ENCODE measurements at places on chromosomes 12 and 14. TPM values are rescaled to one million over a fixed set of nuclear protein-coding genes. Genes with fewer than 3 reads are reported as not detected.

DNA sequence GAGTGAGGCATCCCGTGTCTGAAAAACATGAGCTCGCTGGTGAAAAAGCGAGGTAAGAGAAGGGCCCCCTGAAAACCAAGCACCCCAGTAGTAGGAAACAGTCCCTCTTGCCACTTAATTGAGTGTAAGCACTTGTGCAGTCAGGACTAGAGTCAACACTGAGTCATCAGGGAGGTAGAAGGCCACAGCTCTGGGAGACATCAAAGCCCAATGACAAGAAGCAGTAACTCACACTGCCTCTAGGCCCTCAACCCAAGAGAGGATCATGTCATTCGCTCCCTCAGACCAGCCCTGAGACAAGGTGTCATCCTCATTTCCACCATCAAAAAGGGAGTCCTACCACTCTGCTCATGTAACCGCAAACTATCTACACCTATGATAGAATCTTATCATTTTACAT lies 17.8 kb downstream of the POMT2 start:
- no peak for DNase-seq

DNA sequence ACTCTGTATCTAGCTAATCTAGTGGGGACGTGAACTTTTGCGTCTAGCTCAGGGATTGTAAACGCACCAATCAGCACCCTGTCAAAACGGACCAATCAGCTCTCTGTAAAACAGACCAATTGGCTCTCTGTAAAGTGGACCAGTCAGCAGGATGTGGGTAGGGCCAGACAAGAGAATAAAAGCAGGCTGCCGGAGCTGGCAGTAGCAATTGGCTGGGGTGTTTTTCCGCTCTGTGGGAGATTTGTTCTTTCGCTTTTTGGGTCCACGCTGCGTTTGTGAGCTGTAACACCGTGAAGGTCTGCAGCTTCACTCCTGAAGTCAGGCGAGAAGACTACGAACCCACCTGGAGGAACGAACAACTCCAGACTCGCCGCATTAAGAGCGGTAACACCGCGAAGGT lies 76.5 kb downstream of the SPRING1 start:
- no peak for DNase-seq

- no peak for DNase-seq
Measured at GRCh38 chr12:56107242-56107641, 2.9 kb downstream of the PA2G4 start.

- no peak for DNase-seq
Measured at GRCh38 chr12:2334689-2335088, 281.9 kb downstream of the CACNA1C start.

DNA sequence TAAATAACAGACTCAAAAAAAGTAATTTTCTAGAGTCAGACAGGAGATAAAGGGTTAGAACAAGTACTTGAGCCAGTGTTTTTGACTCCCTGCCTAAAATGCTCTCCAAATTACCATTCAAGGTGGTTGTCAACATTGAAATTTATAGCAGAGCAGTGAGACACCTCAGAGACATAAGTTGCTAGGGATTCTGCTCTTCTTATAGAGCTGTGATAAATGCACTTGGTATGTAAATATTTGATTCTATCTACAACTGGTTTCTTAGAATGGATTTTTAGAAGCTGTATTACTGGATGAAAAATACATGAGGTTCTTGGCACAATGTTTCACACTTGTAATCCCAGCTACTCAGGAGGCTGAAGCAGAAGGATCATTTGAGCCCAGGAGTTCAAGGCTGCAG lies 83.9 kb upstream of the OSBPL8 start:
- DNase-seq: no peak

The ANO2 gene
- 4.2 TPM for total RNA-seq

The CIDEB gene
- not detected for total RNA-seq

The SYCP3 gene
- total RNA-seq: 0.31 TPM

The NGB gene
- 0.11 TPM for total RNA-seq
